ENCODE measurements at places on chromosomes 4 and X. TPM values are rescaled to one million over a fixed set of nuclear protein-coding genes. Genes with fewer than 3 reads are reported as not detected.
A peak's percentile ranks its signal among the peaks of the same experiment; 100 is the strongest.

PDLIM3 gene
- 127 TPM for total RNA-seq

DNA sequence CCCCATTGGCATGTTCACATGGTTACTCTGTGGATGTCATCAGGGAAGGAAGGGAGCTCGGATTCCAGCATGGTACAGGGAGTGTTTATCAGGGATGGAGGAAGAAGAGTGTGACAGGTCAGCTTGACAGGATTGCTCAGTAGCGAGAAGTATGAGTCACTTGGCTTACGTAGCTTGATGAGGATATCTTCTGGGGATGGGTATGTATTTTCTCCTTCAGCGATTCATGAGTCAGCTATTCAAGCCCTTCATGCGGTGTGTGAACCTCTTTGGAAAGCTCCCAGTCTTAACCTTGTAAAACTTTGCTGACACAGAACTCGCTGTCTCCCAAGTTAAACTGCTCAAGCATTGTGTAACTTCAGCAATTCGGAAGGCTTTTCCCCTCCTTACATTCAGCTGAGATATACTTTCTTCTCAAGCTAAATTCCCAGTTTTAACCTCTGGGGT lies 275.4 kb downstream of the ARHGAP10 start:
- DNase-seq: no peak

ARHGEF6 gene
- 13.3 TPM for total RNA-seq

DNA sequence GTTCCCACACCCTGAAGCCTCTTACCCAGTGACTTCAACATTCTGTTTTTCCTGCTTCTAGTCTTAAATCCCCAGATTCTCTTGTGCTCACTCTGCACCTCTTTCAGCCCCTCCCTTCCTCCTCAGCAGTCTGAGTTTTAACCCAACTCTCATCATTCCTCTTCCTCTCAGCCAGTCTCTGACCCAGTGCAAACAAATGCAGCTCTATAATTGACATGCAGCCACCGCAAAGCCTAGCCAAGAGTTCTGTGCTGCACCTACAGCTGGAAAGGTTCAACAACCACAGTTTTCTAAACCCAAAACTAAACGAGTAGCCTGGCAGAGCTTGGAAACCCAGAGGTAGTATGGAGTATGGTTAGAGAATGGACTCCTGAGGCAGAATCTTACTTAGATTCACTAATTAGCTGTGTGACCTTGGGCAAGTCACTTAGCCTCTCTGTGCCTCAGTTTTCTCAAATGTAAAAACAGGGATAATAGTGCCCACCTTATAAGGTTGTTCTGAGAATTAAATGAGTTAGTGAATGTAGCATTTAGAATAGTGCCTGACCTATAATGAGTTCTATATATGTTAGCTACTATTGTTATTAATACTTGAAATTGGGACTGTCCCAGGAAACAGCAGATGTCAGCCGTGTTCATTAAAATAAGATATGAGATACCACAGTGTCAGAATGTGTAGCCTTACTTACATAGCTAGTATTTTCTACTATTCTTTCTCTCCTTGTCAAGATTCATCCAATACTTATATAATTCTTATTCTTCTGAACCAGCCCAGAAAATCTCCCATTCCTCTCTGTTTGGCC lies 3.5 kb downstream of the TMEM154 start:
- no peak for DNase-seq

EDA gene
- 4.8 TPM for total RNA-seq

GRCh38 chrX:139554991-139555675 lies 24.6 kb downstream of the F9 start:
- DNase-seq: no peak

DNA sequence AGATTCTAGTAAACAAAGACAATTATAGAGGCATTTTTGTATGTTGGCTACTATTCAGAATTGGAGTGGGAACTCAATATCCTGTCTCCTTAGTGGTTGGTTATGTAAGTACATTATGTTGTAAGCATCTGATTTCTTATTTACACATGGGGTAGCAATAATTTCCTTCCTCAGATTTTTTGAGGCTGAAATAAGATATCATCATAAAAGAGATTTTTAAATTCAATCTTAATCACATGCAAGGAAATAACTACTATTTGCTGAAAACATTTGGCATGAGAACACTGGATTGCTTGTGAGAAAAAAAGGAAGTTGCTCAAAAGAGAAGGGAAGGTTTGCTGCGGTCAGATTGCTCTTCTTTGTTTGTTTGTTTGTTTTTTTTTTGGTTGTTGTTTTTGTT lies 437.7 kb upstream of the HS3ST1 start:
- DNase-seq: no peak

GRCh38 chr4:70678383-70678999 lies 9.8 kb upstream of the UTP3 start:
- DNase-seq: no peak

- DNase-seq: peak; percentile 44
These were observed 63.7 kb upstream of the ESX1 start for GRCh38 chrX:104318330-104319009.

- no peak for DNase-seq
These were observed 111.7 kb upstream of the TAPT1 start for GRCh38 chr4:16337936-16338335.

- no peak for DNase-seq
These were observed 116.1 kb downstream of the PCDH7 start for GRCh38 chr4:30836231-30836630.

GRCh38 chrX:47902161-47902560 lies 65.5 kb downstream of the ZNF81 start:
- DNase-seq: no peak

- DNase-seq: no peak
These were observed 201.2 kb downstream of the CHIC2 start for GRCh38 chr4:53863158-53863557.

DNA sequence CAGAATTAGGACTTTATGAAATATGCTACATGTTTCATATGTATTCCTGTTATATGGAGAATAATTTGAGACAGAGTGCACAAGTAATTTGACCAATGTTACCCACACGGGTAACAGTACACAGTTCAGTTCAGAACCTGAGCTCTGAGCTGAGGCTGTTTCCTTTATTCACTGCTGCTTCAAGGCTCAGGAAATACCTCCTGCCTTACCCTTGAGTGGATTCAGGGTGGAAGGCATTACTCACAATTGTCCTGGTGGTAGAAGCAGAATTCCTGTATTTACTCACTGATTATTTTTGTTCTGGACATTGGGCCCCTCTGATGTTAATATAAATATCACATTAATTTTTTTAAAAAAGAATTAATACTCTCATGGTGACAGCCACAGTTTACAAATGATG lies 73.5 kb upstream of the CAMK2D start:
- no peak for DNase-seq

GRCh38 chr4:101563126-101563525 lies 215.8 kb upstream of the PPP3CA start:
- no peak for DNase-seq

GRCh38 chrX:40908026-40908425 lies 172.7 kb upstream of the MED14 start:
- no peak for DNase-seq

IL21 gene
- total RNA-seq: not detected

GRCh38 chr4:23773884-23774636 lies 115.8 kb downstream of the PPARGC1A start:
- no peak for DNase-seq

HSFX3 gene
- total RNA-seq: not detected

DNA sequence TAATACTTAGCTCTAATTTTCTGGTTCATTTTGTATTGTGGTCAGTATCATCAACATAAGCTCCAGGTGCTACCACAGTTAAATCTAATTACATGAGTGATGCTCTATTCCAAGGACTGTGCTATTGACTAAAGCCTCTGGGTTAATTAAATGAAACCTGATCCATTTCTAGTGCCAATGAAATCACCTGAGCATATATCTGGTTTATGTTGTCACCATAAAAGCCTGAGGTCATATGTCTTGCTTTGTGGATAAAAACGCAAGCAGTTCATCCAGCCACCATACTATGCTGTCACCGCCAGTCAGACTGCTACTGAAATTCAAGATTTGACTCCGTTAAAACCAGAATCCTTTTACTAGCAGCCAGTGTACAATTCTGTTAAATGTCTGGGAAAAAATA lies 64.2 kb upstream of the ZNF518B start:
- no peak for DNase-seq

DNA sequence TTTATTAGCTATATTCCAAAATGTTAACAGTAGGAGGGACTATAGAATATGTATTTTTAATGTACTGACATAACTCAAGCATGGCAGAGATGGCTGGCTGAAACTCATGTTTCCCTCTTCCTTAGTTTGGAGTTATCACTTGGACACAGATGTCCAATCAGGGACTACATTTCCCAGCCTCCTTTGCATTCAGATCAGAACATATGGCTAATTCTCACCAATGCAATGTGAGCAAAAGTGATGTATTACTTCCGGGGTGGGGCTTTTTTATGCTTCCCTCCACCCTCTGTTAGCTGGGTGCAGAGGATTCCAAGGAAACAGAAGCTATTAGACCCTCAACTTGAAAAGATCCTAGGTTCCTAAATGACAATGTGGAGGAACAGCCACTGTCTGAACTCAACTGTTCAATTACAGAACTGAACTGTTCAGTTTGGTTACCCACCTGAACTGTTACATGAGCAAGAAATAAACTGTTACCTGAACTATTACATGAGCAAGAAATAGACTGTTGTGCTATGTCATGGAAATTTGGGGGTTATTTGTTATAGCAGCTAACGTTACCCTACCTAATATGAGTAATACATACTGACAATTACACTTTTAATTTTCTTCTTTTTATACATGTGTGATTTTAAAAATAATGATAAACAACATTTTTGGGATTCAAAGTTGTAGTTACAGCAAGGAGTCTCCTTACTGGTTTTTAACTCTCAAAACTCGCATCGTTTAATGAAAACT lies 29.6 kb upstream of the ERVMER34-1 start:
- no peak for DNase-seq

SYNPO2 gene
- 381 TPM for total RNA-seq

PARM1 gene
- 134 TPM for total RNA-seq

DNA sequence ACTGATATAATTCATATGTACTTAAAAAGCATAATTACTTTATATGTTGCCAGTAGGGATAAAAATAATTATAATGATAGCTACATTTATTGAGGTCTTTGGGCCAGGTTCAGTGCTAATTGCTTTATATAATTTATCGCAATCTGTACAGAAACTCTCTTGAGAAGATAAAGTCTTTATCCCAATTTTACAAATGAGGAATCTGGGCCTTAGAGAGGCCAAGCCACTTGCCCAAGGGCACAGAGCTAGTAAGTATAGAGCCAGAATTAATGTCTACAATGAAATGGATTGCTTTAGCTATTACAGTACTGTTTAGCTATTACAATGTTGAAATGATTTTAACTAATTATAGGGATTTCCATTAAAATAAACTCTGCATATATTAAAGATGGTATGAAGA lies 30.6 kb upstream of the TBC1D1 start:
- DNase-seq: no peak

MAGEA12 gene
- total RNA-seq: not detected

- DNase-seq: no peak
These were observed 734 bp downstream of the STOX2 start for GRCh38 chr4:183905593-183906488.

DNA sequence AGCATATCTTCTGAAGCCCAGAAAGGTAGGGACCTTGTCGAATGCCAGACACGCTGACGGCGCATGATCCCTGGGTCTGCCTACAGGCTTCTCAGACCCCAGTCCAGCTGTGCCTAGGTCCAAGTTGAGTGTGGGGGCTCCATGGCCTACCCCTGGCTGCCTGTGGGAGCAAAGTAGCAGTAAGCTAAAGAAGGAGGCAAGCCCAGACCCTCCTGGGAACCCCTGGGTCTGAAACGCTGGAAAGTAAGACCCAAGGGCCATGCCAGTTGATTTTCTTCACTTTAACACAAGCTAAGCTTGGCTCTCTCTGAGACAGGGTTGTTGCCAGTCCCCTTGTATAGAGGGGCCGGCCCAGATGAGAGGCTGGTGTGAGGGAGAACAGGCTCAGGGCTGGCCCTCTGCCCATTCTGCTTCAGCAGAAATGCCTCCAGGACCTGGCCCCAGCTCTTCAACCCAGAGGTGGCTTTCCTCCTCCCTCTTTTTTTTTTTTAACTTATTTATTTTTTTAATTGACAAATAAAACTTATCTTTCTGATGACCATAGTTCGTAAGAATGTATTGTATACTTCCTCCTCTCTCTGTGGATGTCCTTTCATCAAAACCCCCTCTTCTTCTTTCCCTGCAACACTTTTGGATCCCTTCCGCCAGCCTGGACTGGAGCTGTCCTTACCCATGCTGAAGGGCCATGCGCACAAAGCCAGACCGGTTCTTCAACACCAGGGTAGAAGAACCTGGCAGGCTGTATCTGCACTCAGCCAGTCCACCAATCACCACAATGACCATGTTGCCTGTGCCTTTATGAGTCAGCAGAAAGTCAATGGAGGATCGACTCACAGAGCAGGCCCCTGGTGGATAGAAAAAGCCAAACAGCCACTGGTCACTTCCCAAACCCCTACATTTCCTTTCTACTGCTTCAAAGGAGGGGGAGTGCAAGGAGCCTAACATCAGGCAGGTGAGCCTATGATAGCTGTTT lies 7.1 kb downstream of the AWAT2 start:
- DNase-seq: peak; percentile 46

DNA sequence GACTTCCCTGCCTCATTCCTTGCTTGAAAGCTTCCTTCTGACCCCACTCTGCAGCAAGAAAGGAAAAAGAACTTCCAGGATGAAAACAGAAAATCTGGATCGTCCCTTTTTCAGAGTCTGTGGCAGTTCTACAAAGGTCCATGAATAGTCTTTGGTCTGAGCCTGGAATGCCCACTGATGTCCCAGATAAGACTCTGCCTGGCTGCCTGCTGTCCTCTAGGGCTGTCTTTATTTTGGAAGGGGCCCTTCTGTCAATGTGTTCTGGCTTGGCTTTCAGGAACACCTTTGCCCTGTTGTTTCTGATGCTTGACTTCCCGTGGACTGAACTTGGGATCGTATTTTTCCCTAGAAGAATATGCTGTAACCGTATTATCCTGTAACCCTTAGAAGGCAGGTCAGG lies 114.7 kb upstream of the LNX1 start:
- DNase-seq: no peak

GRCh38 chrX:35040871-35041270 lies 98.3 kb downstream of the FAM47B start:
- DNase-seq: no peak

AVPR2 gene
- 2.3 TPM for total RNA-seq
